Dermis microvascular lymphatic vessel endothelial cell (primary cell): ENCODE measurements at places on chromosomes 12 and 14. TPM values are rescaled to one million over a fixed set of nuclear protein-coding genes. Genes with fewer than 3 reads are reported as not detected.

DNA sequence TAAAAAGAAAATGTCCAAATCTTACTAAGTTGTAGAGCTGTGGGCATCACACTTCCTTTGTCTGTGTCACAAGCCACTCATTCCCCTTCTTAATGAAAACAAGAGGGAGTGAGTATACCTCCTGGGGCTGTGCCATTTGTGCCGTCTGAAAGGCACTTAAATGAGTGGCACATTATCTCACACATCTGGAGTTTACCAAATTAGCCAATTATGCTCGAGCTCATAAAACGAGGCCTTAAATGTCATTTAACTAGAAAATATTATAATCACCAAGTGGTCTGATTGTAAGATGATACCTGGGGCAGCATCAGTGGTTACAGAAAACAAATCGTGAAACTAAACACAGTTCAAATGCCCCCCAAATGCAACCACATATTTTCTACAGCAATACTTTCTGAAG, 146.1 kb downstream of the PAX9 start:
- DNase-seq, result no peak

The TMEM63C gene
- 0.13 and 0.77 TPM in 2 replicates for total RNA-seq

- no peak for DNase-seq
Observed at GRCh38 chr14:105465209-105466031, 9.2 kb upstream of the CRIP2 start.

The BCL11B gene
- total RNA-seq, result under 0.01 TPM in 2 replicates

DNA sequence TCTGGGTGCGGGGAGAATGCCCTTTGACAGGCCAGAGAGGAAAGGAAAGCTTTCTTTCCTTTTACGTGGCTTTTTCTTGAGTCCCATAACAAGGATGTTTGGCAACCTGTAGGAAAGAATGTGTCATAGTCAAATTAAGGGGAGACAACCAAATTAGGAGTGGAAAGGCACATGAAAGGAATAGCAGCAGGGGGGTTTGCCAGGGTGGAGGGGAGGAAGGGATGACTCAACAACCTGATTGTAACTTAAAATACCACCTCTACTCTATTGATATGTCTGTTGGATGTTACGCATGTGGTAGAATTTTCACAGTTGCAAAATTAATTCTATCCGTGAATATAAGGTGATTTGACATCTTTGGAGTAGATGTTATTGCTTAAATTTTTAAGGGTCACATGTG, 28.5 kb upstream of the MYBPC1 start:
- no peak for DNase-seq

DNA sequence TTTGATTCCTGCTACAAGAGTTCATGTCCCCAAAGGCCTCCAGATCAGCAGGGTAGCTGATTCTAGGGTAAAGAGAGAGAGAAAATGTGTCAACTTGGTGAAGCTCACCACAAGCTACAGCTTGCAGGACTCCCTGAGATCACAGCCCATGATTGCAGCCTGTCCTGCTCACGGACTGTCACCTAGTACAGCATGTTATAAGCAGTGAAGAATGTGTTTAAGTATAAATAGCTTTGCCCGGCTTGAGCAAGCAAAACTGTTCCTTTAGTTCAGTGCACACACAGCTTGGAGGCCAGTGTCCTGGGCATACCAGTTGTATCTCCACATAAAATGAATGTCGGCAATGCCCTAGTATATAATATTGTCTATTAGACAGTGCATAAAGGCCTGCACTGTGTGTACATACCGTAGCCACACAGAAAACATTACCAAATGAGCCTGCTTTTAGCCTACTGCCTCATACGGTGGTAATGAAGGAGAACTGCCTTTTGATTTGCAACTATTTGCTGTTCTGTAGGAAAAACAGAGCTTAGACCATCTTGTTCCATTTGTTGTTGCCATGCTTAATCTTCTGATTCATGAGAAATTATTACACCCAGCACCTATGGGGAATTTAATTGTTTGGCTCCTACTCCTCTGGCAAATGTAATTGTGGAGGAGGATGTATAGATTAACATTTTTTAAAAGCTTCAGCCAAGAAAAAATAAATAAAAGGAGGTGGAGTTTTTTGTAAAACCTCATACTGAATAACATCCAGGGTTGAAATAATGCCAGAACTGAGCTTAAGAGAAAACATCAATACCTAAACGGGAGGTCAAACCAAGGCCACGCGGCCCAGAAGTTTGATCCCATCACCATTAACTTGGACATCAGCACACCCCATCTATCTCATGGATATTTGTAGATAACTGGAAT, 108.1 kb upstream of the G2E3 start:
- no peak for DNase-seq

DNA sequence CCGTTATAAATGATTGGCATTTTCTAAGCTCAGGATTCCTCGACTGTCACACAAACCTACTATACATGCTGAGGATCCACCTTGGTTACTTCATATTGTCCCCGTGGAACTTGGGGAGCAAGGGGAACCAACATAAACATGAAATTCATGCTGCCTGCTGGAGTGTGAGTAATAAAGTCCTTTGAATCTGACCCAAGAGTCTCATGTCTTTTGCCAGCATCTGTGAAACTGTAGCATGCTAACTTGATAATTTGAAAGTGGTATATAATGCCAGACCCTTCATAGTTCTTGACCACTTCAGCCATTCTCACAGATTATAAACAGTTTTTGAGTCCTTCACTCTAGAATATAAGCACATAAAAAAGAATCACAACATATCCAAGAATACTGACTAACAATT, 17.1 kb downstream of the SLC35F4 start:
- no peak for DNase-seq

DNA sequence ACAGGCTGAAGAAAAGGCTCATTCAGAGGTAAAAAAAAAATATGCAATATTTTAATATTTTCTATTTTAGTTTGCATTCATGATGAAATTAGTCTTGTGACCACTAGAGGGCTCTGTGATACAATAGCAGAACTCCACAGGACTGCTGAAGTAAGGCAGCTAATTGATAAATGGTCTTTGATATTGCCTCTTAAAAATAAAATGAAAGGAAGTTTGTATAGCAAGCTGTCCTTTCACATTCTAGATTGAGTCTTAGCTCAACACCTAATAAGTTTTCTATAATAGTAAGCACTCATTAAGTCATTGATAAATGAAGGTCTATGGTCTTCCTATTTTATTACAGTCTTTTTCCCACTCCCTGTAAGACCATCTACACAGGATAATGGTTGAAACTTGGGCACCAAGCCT, 315.7 kb downstream of the NAV3 start:
- DNase-seq, result peak; percentile 32

DNA sequence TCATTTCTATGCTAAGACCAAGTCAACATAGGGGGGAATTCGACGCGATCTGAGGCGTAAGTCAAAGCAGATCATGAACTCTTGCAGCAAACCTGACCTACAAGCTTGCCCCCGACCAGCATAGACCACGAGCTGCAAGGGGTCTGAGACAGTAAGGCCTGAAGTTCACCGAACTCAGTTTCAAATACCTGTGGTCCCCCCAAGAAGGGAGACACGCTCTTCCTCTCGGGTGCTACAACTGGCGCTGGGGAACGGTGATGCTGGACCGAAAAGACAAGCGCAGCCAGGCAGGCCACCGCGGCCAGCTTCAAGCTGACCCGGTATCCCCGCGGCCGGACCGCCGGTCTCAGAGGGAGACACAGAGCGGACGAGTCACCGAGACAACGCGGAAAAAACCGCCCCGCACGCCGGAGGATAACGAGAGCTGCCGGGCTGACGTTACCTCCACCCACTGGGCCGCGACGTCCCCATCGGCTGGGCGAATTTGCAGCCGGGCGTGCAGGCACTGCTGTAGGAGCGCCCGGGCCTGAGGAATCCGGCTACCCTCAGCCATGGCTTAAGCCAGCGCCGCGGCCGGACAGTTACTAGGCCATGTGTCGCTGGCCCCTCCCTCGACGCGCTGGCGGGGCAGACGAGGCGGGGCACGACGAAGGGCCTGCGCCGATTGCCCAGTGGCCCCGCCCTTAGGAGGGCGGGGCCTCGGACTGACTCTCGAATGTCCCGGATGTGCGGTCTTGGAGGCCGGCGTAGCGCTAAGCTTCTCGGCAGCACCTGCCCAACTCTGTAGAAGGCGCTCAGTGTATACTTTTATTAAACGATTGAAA, at the start of gene DTD2:
TSS of gene DTD2 (minus strand) at position 666 of the 824 bp plus-strand sequence. CDS start at position 553, 113 bp downstream.
- peak; percentile 82 for DNase-seq

GRCh38 chr14:84541018-84541417, 988.9 kb upstream of the FLRT2 start:
- no peak for DNase-seq
